ENCODE measurements at places on chromosomes 7 and 10.

DNA sequence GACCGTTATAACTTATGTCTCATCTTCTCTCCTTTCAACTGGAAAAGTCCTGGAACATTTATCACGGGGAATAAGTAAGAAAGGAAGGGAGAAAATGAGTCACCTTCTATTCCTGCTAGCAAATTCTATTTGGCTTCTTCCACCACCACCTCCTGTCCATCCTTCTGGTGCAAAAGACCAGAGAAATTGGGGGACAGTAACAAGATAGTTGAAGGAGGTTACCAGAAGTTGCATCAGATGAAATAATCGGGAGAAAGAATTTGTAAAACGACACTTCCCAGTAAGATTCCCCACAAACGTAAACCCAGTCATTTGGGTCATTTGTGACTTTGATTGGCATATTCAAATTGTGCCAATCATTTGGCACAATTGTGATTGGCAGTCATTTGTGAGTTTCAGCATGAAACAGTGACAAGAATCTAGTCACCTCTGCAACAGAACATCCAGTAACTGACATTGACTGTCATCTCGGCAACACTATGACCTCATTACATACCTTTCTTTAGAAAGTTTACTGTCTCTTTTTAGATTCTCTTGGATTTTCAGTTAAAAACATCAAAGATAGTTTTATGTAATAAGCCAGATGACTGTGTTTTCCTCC is 51.3 kb upstream of the PIK3CG start:
- DNase-seq = no peak

- DNase-seq = no peak
Observed at GRCh38 chr10:129417870-129418269, 49.2 kb upstream of the MGMT start.

DNA sequence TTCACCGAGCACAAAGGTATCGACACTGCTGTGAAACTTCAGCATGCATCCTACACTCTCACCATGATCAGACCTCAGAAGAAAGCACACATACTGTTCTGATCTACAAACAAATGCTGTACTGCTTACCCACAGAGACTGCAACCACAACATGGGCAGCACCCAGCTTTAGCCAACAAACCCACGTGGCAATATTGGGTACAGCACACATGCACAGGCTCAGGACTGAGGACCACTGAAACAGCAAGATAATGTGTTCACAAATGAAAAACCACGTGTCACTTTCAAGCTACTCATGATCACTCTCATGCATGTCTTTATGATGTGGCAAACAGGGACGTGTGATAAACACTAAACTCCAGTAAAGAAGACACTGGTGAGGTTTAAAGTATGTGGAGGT is 119.3 kb upstream of the PTN start:
- DNase-seq = no peak

DNA sequence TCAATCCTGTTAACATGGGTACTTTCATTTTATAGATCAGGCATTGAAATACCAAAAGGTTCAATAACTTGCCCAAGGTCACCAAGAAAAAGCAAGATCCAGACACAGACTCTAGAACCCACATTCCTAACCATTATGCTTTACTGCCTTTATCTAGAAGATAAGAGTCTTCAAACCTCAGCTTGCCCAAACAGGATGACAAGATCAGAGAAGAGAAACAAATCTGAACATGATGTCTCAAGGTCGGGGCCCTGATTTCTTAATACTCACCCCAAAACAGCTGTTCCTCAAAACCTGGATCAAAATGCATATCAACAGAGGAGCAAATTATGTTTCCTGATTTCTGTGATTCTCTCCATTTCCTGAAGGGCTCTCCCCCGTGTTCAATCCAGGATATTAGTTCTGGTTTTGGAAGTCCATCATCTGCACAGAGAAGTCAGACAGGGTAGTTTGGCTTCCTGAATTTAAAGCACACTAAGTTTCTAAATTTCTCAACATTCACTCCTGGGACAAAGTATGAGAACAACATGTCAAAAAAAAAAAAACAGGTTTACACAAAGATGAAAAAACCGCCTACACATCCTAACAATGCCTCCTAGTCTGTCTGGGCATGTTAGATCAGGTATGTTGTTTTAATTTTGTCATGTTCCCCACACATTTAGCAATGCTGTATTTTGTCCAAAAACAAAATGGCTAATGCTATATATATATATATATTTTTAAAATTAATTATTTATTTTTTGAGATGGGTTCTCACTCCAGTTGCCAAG is 16.2 kb downstream of the ZNF786 start:
- no peak for DNase-seq

- DNase-seq = no peak
Observed at GRCh38 chr7:46191776-46192175, 270.7 kb upstream of the IGFBP3 start.

- no peak for DNase-seq
Observed at GRCh38 chr7:136086712-136087111, 109.6 kb upstream of the MTPN start.

GRCh38 chr7:140229591-140230515 is 53.1 kb upstream of the KDM7A start:
- no peak for DNase-seq

- DNase-seq = no peak
Observed at GRCh38 chr10:72353965-72354355, 759 bp downstream of the DNAJB12 start.

DNA sequence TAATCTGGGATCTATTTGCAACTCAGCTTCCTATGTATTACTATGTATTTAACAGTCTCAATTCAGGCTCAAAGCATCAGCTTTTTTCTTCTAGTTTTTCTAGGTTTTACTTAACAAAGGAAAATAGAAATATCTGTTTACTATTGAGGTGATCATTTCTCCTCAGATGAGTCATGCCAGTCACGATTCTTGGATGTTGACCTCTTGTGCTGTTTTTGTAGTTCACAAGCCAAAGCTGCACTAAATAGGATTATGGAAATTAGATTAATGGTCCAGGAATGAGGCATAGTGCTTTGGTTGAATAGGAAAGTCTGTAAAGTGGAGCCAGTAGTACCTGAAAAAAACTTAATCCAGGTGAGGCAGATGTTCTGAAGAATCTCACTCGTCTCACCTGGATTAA is 198.3 kb upstream of the KAT6B start:
- DNase-seq = no peak

- no peak for DNase-seq
Observed at GRCh38 chr10:61076572-61077114, 132.7 kb upstream of the RHOBTB1 start.

- DNase-seq = no peak
Observed at GRCh38 chr10:282294-283139, 147.3 kb downstream of the ZMYND11 start.

GRCh38 chr10:101780818-101781654 is 2.2 kb downstream of the NPM3 start:
- DNase-seq = no peak

GRCh38 chr7:113046453-113046852 is 40.2 kb downstream of the GPR85 start:
- no peak for DNase-seq

DNA sequence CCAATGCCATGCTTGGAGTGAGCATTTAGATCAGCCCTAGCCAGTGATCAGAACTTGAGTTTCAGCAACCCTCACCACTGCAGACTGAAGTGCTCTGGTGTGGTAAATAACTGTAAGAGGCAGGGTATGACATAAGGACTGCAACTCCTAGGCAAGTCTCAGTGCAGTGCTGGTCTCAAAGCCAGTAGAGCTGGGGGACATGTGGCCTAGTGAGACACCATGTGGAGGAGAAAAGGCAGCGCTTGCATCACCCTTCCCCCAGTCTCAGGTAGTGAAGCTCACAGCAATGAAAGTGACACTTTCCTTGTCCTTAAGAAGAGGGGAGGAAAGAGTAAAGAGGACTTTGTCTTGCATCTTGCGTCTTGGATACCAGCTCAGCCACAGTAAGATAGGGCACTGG is 386.8 kb upstream of the POT1 start:
- DNase-seq = no peak

- no peak for DNase-seq
Observed at GRCh38 chr10:123160311-123160980, 6.2 kb downstream of the BUB3 start.

DNA sequence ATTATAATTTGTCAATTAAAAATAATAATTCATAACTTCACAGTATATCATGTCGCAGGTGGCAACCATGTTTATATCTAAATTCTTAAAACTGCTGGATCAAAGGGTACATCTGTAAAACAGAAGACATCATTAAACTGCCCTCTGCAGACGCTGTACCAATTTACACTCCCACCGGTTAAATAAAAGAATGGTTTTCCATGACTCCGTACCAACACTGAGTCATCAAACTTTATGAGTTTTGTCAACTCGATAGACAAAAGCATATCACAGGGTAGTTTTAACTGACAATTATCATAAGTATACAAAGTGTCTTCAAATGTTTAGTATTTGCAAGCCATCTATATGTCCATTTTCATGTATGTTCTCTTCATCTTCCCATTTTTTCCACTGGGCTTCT is 5.7 kb upstream of the GSTK1 start:
- no peak for DNase-seq

- DNase-seq = no peak
Observed at GRCh38 chr7:129480674-129481363, 21.5 kb upstream of the SMKR1 start.

GRCh38 chr10:8146650-8147049 is 92.2 kb downstream of the GATA3 start:
- DNase-seq = no peak

Data from NCI-H2081 treated with DMSO at 0.1 percent for 48 hours (cell line).